HEK293T (cell line): ENCODE measurements at places on chromosomes 3 and 15.

DNA sequence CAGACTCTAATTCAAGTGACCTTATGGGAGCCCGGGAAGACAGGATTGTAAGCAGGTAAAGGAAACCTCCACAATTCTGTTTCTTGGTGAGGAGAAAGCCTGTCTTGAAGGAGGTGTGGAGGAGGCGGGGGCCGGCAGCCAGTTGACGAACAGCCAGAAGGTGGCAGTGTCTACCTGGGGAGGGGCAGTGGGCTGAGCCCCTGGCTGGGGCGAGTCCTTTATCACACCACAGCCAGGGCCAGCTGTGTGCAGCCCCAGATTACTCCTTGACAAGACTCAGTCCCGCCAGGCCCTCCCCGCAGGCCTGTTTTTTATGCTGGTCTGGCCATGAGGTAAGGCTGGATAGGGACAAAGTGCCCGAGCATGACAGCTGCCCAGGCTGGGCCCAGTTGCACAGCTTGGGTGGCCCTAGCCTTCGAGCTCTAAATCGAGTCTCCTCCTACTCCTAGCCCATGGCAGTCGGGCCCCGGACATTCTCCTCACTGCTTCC lies 40.9 kb upstream of the IDH2 start:
- DNase-seq = peak; percentile 91

DNA sequence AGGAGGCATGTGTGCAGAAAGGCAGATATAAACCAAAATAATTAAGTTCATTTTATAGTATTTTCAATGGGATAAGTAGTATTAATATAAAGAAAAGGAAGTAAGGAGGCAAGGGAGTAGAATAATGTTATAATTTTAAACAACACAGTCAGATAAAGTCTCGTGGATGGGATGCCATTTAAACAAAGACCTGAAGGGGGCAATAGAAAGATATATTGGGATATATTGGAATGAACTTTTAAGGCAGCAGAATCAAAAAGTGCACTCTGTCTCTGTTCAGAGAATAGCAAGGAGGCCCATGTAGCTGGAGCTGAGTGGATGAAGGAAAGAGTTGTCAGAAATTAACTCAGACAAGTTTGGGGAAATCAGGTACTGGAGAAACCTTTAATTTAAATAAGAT lies 158.7 kb downstream of the CGGBP1 start:
- DNase-seq = peak; percentile 13

- no peak for DNase-seq
Measured at GRCh38 chr3:184643442-184643841, 68.4 kb downstream of the MAGEF1 start.

DNA sequence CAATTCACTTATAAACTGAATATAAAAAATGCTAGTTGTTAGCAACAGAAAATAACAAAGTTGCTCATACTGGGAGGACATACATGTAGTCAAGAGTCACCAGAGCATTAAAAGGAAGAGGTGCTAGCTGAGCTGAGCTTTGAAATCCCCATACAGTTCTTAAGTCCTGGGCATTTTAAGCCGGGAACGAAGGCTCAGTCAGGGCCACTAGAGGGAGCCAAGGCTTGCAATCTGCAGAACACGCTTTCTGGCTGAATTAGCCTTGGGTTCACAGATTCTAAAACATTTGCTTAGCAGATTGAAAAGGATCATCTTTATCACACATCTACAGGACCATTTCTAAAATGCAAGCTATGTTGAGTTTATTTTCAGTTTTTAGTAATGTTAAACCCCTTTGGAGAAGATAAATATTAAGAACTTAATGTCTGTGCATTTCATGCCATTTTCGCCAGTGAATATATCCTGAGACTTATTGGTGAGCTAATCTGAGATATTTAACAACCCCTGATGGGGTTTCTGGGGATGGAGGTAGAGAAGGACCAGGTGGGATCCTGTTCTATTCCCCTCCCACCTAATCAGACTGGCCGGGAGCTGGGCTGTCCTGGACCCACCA lies 26.3 kb upstream of the MNS1 start:
- DNase-seq = peak; percentile 58

DNA sequence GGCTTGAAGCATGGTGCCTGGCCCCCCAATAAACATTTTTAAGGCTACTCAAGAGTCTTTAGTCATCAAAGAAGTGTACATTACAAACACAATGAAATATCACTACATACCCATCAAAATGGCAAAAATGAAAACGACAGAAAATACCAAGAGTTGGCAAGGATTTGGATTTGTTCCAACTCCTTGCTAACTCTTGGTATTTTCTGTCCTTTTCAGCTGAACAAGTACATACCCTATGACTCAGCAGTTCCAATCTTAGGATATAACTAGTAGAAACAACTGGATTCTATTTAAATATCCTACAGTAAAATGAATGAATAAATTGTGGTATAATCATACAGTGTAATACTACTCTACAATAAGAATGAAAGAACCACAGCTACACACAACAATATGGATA lies 25.1 kb upstream of the GABPB1 start:
- no peak for DNase-seq

GRCh38 chr3:168693870-168694269 lies 598.1 kb upstream of the GOLIM4 start:
- no peak for DNase-seq

DNA sequence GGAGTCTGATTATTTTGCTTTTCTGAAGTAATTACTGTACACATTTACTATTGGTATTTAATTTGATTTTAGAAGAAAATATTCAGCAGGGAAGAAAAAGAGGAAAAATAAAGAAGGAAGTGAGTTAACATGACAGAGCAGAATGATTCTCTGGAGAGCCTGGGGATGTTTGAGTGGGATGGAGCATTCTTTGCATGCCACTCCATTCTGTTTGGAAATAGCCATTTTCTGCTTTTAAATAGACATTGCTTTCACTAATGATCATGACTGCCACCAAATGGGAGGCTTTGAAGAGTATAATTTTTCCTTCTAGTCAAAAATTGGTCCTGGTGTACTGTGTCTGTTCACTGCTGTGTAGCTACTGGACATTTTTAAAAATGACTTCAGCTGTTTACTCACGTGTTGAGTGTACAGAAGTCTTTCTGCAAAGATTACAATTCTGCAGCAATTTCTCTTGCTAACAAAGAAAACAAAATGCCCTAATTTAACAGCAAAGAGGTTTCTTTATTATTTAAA lies 196.1 kb downstream of the RYR3 start:
- DNase-seq = no peak

DNA sequence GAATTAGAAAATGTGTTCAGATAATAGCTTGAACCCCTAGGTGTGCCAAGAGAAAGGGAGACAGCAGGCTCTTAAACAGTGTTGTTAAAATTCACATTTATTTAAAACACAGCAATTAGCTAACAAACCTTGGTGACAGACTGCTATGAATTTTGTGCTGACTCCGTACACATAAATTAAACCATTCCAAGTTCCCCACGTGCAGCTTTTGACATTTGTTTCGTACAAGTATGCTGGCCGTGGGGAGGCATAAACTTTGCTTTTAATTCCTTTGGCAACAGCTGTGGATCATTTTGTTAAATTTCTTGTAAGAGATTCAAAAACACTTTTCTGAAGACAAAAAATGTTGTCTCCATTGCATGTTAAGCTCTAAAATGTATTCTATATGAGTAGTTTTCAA lies 465.3 kb downstream of the FGF12 start:
- DNase-seq = no peak

DNA sequence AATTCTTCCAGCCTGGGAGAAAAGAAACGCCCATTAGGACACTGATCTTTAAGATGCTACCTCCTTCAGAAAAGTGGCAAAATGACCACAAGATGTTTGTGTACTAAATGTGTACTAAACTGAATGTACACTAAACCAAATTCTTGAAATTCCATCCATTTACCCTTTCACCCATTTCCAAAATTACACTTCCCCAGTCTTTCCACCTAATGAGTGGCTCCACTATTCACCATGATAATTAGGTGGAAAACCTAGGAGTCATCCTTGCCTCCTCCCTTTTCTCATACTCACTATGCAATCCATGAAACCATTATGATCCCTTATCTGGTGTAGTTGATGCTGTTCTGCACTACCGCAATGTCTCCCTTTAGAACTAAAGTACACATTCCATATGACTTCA lies 452.1 kb upstream of the THBS1 start:
- no peak for DNase-seq

DNA sequence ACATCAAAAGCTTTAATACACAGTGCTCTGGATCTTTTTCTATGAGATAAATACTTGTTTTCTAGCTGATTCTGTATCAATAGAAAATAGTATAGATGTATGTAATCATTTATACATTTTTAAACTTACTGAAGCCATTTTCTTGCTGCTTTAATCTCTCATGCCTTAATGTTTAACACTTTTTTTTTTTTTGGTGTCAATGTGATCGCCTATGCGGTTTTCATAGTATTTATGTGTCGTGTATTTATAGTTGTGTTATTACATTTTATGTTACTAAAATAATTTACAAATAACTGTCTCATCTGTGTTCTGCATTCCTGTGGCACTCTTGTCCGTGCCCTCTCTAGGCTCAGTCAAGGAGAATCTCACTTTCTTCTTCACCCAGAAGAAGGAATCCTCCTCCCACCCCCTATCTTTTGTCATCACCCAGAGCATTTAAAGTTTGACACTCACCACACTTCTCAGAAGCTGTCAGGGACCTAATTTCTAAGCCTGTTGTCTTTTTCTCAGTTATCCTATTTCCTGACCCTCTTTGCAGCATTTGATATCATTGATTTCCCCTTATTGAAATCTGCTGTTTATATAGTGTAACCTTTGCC lies 21.4 kb upstream of the GPR171 start:
- DNase-seq = no peak

GRCh38 chr15:22224241-22224671 lies 143.9 kb downstream of the OR4M2 start:
- DNase-seq = no peak

- no peak for DNase-seq
Measured at GRCh38 chr3:8348076-8348475, 153.5 kb upstream of the LMCD1 start.

DNA sequence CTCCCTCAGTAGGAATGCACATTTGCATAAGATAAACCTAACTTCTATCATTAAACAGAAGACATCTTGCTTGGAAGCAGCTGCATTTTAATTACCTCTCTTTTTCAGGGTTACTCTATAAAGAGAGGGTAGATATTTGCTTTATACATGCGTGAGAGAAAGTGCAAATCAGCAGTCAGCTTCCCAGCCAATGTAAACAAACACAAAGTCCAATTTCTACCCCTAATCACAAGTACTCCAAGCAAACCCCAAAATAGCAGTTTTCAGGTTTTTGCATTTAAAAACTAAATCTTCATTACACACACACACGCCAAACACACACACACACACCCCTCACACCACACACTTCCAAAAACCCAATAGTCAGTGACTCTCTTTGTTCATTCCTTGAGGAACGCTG lies 303.9 kb upstream of the ALCAM start:
- DNase-seq = no peak

DNA sequence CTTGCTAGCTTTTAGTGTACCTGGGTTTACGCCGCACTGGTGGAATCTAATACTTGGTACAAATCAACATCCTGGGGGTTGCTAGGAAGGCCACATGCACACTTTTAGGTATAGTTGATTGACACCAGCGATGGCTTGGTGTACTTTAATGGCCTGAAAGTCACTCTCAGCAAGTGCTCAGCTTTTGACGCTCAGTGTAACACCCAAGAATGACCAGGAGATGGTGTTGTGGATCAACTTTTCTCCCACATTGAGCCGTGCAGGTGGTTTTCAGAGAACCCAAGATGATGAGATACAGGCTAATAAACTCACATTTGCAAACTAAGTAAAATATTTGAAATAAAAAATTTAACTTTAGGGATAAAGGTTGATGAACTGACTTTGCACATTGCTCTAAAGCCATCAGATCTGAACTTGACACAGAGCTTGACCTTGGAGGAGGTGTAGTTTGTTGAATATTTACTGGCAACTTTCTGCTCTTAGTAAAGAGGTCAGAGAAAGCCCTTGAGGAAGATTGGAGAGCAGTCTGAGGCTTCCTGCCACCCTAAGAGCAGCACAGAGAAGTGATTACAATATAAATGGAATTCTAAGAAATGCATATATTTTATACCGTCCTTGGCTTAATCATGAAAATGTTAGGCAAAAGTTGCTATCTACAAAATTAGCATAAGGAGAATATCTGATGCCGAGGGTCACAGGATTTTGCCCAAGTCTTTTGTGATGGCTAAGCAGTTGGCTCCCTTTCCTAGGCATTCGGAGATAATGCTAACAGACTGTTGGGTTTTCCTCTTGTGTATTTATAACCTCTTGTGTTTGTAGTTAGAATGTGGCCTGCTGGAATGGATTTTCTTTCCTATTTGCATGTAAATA lies 143.4 kb upstream of the RASGRP1 start:
- peak; percentile 38 for DNase-seq

DNA sequence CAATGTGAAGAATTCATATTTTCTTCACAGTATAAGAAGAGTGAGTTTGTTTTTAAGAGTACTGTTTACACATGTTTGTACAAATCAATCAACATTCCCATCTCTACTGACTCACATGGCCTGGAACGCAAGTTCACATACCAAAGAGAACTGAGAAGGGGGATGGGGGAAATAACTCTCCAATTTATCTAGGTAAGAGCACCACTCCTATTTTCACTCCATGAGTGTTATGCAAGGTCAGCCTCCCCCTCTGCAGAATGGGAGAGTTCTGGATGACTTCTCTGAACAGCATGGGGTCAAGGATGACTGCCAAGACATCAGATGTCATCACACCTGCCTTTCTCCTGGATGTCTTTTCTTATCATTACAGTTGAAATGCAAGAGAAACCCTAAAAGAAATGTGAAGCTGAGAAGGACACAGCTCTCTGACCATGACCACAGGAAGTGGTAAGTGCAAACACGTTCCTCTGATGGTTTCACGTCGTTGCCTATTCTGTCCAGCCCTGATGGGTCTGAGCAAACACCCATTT lies 95.2 kb downstream of the SEMA6D start:
- no peak for DNase-seq

- DNase-seq = no peak
Measured at GRCh38 chr3:130792246-130792645, 45.6 kb upstream of the PIK3R4 start.

GRCh38 chr3:1446531-1446930 lies 353.7 kb downstream of the CNTN6 start:
- DNase-seq = no peak

GRCh38 chr15:71328453-71328852 lies 213.2 kb downstream of the THSD4 start:
- DNase-seq = no peak

- DNase-seq = no peak
Measured at GRCh38 chr3:14480207-14481017, 59.7 kb downstream of the GRIP2 start.

- DNase-seq = peak; percentile 71
Measured at GRCh38 chr3:179260949-179261765, 10.2 kb upstream of the KCNMB3 start.

DNA sequence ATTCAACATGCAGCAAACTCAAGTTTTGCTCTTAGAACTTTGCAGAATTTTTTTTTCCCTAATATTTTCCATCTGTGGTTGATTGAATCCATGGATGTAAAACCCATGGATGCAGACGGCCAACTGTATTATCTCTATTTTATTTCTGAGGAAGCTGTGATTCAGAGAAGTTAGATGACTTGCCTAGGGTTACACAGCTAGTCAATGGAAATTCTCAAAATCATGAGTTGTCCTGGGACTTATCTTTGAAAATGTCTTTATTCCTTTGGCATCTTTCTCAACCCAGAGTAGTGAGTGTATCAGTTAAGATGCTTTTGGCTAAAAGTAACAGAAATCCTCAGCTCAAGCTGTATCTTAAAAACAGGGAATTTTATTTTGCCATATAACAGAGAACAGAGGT lies 107.9 kb upstream of the GALNT15 start:
- no peak for DNase-seq
